ENCODE measurements at places on chromosomes 1 and 21.

GRCh38 chr1:152162792-152163463, 3.9 kb upstream of the RPTN start:
- DNase-seq = no peak

DNA sequence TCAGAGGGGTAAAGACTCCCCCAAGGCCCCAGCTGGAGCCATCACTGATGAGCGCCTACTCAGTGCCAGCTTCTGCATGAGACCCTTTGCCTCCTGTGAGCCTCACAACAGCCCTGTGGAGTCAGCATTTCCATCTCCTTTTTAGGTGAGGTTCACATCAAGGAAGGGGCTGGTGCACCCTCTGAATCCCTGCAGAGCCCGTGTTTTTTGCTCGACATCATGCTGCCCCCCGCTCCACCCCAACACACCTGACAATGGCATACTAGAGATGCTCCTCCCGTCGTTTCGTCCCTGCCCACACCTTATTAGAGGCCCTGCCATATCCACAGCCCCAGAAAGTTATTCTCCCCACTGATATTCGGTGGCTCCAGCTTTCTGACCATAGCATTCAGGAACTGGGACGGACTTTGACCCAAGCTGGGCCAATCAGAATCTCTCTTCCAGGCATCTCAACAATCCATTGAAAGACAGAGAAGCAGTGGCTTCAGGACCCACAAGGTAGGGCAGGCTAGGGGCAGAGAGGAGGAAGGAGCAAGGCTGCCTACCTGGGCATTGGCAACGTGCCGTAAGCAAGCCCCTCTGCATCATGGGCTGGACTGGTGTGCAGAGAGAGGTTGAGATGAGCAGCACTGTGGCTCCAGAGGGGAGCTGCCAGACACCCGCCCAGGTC, 32.7 kb downstream of the EPHA10 start:
- no peak for DNase-seq

DNA sequence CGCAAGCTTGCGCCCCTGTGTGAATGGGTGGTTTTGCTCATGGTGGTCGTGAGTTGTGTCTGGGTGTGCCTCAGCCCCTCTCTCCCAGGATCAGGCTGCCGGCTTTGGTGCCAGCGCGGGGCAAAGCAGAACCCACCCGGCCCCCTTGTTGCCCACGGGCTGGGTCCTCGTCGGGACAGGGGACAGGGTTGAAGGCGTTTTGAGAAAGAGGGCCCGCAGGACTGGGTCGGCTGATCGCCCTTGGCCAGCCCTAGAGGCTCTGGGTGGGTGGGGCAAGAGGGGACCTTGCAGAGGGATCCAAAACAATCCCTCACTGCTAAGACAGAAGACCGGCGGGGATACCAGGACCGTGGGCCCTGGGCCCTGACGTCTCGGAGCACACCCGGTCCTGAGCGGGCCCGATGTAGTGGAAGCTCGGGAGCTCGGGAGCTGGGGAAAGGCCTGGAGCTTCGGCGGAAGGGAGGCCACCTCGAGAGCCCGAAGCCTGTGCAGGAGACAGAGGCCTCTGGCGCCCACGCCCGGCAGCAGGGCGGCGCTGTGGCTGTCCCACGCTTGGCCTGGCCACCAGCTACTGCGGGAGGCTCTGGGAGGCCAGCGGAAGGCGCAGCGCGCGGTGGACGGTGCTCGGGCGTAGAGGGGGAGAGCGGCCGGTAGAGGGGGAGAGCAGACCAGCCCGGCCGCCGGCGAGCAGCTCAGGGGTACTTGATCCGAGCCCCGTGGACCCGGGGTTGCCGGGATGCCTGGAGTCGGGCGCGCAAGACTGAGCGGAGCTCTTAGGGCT, 2.8 kb upstream of the ZNF678 start:
- no peak for DNase-seq

GRCh38 chr1:101928829-101929228, 67.9 kb downstream of the OLFM3 start:
- no peak for DNase-seq

GRCh38 chr1:62196086-62196690, 1.5 kb downstream of the L1TD1 start:
- DNase-seq = no peak

DNA sequence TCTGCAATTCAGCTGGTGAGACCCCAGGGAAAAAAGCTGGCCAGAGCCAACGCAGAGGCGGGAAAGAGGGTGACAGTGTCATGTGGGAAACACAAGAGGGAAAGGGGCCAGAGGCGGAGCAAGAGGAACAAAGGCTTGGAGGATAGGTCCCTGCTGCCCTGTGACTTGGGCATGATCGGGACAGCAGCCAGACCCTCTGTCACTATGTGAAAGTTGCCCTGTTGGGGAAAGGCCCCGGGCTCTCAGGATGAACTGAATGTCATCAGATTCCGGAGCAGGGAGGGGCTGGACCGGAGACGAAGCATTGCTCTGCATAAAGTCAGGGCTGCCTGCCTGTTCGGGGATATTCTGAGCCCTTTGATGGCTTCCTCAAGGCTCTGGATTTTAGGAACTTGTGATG, 5.7 kb upstream of the ELF3 start:
- DNase-seq = no peak

- peak; percentile 49 for DNase-seq
These were observed 6.8 kb upstream of the AKR1A1 start for GRCh38 chr1:45543581-45544417.

DNA sequence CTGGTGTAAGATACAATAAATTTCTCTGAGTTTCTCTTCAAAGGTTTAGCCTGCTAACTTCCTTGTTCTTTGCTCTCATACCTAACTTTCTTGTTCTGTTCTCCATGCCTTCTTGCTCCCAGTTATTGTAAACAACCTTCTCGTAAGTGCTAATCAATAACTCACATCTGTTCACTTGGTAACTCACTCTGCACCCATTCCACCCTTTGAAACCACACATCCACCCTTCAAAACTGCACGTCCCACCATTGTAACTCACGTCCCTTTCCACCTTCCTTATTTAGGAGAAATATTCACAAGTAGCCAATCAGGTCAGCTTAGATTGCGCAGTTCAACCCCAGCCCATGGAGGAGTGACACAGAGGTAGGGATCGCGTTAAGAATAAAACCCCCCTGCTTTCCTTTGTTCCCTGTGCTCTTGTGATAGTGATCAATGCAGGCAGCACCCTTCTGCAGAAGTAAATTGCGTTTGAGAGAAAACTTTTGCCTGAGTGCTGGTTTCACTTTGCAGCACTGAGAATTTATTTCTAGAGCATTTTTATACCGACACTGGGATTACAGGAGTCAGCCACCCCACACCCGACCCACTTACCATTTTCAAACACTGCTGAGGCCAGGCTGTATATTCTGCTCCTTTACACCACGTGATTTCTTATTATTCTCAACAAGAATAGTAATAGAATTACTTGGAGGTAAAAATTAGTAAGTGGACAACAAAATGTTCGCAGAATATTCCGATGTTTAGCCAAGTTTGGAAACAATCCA, 789.2 kb upstream of the RGS18 start:
- no peak for DNase-seq

DNA sequence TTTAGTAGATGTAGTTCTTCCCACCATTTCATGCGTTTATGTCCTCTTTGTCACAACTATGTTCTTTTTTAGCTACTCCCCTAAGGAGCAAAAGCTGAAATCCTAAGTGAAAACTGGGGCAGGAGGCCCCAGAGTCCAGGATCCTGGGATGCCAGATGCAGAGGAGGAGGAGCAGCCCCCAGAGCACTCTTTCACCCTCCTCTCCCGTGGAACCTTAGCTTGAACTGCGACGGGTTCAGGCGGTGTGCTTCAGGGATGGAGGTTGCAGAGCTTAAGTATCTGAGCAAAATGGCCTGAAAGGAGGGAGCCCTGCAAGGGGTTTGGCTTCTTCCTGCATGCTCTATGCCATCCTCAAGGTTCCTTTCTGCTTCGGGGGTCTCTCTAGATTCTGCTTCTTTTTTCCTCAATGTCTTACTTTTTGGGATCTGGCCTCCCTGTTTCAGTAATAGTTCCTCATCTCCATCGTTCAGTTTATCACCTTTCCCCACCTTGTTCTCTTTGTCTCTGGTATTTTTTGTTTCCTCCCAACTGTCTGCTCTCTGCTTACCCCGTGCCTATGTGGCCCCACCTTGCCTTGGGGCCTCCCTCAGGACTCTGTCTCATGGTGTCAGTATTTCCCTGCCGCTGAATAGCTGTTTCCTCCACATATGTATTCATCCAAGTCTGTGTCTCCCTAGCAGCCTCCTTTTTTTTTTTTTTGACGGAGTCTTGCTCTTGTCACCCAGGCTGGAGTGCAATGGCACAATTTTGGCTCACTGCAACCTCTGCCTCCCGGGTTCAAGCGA, 2.7 kb upstream of the NHLH1 start:
- DNase-seq = no peak

GRCh38 chr1:150557813-150558212, 8.6 kb downstream of the ADAMTSL4 start:
- DNase-seq = no peak

GRCh38 chr1:9601942-9602793, 13.5 kb downstream of the TMEM201 start:
- DNase-seq = no peak

GRCh38 chr1:204361341-204361771, 1.6 kb upstream of the PLEKHA6 start:
- no peak for DNase-seq

- no peak for DNase-seq
These were observed at the start of gene RIPPLY3 for GRCh38 chr21:37006486-37007291. RIPPLY3 (plus strand) TSS chr21:37006702; CDS start chr21:37006773, 71 bp downstream.

DNA sequence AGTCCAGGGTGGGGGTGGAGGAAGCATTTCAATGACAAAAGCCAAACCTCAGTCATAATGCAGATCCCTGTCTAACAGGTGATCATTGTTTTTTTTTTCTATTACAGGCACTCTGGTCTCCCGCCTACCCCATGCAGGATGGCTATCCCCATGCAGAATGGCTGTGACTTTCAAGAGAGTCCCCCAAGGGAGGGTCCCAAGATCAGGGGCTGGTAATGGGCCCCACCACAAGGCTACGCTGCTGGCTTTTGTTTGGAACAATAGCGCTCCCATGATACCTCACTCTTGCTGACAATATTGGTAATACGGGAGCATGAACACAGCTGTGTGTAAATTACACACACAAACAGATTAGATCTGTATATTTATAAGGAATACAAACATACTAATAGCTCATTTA, 119.4 kb downstream of the SLC45A1 start:
- no peak for DNase-seq

- no peak for DNase-seq
These were observed 81.8 kb downstream of the KIF1B start for GRCh38 chr1:10292188-10292587.

- no peak for DNase-seq
These were observed 266.5 kb upstream of the USP24 start for GRCh38 chr1:55481634-55482033.

- no peak for DNase-seq
These were observed 119.3 kb upstream of the CDC42BPA start for GRCh38 chr1:227437495-227438008.
